ENCODE measurements at places on chromosomes 7 and 10. TPM values are rescaled to one million over a fixed set of nuclear protein-coding genes. Genes with fewer than 3 reads are reported as not detected.

The GATAD1 gene
- 13.0 TPM for total RNA-seq

The MYL10 gene
- total RNA-seq: not detected

The FAM25G gene
- not detected for total RNA-seq

The WNT8B gene
- total RNA-seq: 0.20 TPM

The APBB1IP gene
- 59.3 TPM for total RNA-seq

The NCF1 gene
- total RNA-seq: 0.96 TPM

The AGAP6 gene
- 20.9 TPM for total RNA-seq

The SFTPA1 gene
- not detected for total RNA-seq

The WEE2 gene
- 0.12 TPM for total RNA-seq

The GSTO2 gene
- 1.2 TPM for total RNA-seq

The XPNPEP1 gene
- 74.8 TPM for total RNA-seq

The DUS4L gene
- 11.2 TPM for total RNA-seq

The OPN4 gene
- not detected for total RNA-seq

The CALCR gene
- total RNA-seq: not detected

The FAM13C gene
- total RNA-seq: not detected

The GPR15LG gene
- not detected for total RNA-seq

The METTL2B gene
- 39.6 TPM for total RNA-seq

The SPAG6 gene
- 0.96 TPM for total RNA-seq

The CCZ1 gene
- total RNA-seq: 97.9 TPM

The TMEM140 gene
- 24.5 TPM for total RNA-seq

The CNTNAP2 gene
- total RNA-seq: not detected

The PLAU gene
- 1.1 TPM for total RNA-seq

The AS3MT gene
- total RNA-seq: 0.12 TPM

The HOXA2 gene
- total RNA-seq: not detected

The ZNF33A gene
- total RNA-seq: 29.8 TPM

The PRSS58 gene
- total RNA-seq: not detected

The CALU gene
- 42.4 TPM for total RNA-seq

The LRMDA gene
- total RNA-seq: not detected

The ASB13 gene
- total RNA-seq: 6.3 TPM

The EN2 gene
- total RNA-seq: not detected

The LIPK gene
- total RNA-seq: not detected

The CYP2E1 gene
- total RNA-seq: 1.0 TPM

The KIFBP gene
- 14.6 TPM for total RNA-seq

The LRRC18 gene
- not detected for total RNA-seq

The PLCE1 gene
- 0.05 TPM for total RNA-seq

The CARD11 gene
- 143 TPM for total RNA-seq

The ITPRID1 gene
- total RNA-seq: not detected

The MTERF1 gene
- 18.4 TPM for total RNA-seq

The FEZF1 gene
- total RNA-seq: not detected
